ENCODE measurements at places on chromosomes 7 and 10. TPM values are rescaled to one million over a fixed set of nuclear protein-coding genes. Genes with fewer than 3 reads are reported as not detected.

DNA sequence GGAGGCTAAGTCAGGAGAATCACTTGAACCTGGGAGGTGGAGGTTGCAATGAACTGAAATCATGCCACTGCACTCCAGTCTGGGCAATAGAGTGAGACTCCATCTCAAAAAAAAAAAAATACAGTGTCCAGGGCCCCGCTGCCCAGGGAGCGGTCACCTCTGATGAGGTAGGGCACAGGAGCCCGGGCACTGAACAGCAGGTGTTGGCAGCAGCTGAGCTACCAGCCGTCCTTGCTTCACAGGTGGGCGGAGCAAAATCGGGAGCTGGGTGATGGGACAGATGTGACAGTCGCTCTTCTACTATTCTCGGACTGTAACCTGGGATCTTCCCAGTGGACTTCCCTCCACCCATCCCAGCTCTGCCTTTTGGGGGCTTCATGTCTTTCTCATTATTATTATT, 49.4 kb downstream of the GTF2IRD1 start:
- DNase-seq: no peak

- peak; percentile 12 for DNase-seq
These were observed 185.7 kb upstream of the AUTS2 start for GRCh38 chr7:69412331-69413146.

GRCh38 chr7:65379318-65379717, 5.7 kb downstream of the ZNF92 start:
- DNase-seq: no peak

GRCh38 chr7:12954380-12955033, 267.1 kb downstream of the ARL4A start:
- no peak for DNase-seq

Gene ERVW-1
- total RNA-seq: not detected

Measured in activated naive CD8-positive, alpha-beta T cell treated with anti-CD3 and anti-CD28 coated beads for 36 hours (primary cell).